Stimulated activated CD8-positive, alpha-beta memory T cell treated with anti-CD3 and anti-CD28 coated beads, Interleukin-7, amount 100 ng/mL, for 1 hour (primary cell): ENCODE measurements at places on chromosomes 5 and 9.
A peak's percentile ranks its signal among the peaks of the same experiment; 100 is the strongest.

DNA sequence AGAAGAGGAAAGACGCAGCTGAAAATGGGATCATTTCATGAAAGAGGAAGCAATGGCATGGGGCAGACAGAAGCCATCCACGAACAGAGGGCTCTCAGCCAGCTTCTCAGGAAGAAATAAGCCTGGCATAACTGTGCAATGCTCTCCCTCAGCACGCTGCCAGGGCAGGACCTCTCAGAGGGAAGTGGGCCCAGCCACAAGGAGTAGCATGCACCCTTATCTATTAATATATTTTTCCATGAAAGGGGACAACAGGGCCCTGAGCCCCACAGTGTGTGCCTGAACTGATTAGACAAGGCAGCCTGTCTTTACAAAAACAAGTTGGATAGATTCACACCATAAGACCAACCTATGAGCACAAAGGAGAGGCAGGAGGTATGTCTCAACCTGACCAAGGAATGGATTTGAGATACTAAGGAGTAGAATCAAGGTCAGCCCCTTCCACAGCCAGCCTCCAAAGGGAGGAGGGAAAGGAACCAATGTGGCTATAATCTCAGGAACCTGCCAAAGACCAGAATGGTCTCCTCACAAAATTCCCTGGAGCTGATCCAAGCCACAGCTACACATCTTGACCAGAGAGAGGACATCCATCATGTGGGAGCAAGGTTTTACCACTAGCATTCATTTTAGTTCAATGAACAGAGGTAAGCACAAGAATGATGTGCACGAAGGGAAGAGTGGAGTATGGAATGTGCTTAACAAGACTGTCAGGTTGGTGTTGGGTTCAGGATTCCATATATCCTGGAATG lies 154.8 kb downstream of the SIL1 start:
- no peak for DNase-seq

GRCh38 chr5:115602591-115603125 lies 379 bp upstream of the TICAM2 start:
- no peak for DNase-seq

GRCh38 chr9:33329117-33329563 lies 38.8 kb downstream of the NFX1 start:
- DNase-seq = no peak

GRCh38 chr5:53099546-53099945 lies 10.0 kb downstream of the MOCS2 start:
- no peak for DNase-seq

GRCh38 chr5:963673-964531 lies 44.7 kb upstream of the NKD2 start:
- no peak for DNase-seq

DNA sequence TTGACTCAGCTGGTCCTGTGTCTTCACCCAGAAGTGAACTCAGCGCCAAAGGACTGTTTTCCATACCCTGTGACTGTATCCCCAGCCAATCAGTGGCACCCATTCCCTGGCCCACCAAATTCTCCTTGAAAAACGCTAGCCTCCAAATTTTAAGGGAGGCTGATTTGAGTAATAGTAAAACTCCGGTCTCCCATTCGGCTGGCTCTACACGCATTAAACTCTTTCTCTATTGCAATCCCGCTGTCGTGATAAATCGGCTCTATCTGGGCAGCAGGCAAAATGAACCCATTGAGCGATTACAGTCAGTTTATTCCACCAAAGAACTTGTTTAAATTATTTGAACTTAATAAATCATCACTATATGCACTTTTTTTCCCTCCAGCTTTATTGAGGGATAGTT lies 55.9 kb upstream of the PPP1R26 start:
- DNase-seq = no peak

DNA sequence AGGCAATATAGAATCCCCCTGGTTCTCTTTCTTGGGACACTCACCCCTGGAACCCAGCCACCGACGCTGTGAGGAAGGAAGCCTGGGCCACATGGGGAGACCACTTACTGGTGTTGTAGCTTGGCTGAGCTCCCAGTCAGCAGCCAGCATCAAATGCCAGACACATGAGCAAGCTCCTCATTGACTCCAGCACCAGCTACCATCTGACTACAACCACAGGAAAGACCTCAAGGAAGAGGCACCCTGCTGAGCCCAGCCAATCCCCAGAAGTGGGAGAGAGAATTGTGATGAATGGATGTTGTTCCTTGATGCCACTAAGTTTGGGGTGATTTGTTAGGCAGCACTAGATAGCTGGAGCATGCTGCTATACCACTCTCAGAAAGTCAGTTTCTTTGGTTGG lies 36.0 kb downstream of the BNIP1 start:
- DNase-seq = no peak

- no peak for DNase-seq
Measured at GRCh38 chr5:153794327-153794726, 244.4 kb downstream of the FAM114A2 start.

DNA sequence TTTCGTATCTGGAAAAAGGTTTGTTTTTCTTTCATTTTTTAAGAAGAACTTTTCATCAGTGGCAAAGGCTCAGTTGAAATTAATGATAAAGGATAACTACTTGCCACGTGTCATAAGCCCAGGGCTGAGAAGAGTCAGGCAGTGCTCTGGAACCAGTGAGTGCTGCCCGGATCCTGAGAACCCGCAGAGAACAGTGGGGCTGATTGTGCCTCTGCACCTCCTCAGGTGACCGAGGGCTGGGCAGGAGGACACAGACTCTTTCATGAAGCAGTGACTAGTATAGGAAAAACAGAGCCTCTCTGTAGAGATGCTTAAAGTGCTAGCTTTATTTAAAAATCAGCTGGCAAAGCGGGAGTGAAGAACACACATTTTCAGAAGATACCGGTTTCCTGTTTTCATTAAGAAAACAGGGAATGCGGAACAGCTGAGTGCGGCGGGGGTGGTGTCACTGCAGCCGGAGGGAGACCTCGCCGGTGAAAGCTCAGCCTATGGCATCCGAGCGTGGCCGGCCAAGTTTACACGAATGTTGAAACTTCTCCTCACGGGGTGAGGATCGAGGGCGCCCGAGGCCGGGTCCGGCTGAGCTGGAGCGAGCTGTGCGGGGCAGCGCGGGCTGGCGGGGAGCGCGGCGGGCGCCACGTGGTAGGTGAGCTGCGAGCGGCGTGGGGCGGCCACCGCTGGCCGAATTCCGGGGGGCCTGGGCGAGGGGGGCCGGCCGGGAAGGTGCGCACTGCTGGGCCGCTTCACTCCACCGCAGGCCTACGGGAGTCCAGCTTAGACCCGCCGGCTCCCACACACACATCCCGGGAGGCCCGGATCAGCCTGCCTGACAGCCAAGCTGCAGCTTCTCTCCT lies 134.7 kb upstream of the DMRT1 start:
- no peak for DNase-seq

- DNase-seq = no peak
Measured at GRCh38 chr9:114521846-114522245, 16.6 kb upstream of the WHRN start.

DNA sequence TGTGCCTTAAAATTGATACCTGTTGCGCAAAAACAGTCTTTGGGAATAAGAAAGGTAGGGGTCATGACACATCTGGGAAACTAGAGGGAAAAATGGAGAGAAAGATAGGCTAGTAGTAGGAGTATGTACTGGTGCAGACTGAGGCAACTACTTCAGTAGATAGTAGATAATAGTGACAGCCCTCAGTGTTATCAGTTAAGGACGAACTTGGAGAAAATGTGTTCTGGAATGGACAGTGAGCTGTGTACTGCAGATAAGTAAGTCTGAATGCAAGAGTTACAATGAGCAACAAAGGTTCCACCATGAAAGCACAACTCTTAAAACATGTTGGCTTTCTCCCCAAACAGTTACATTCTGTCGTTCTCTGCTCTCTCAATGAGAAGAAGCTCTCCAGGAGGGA lies 6.5 kb upstream of the INSL6 start:
- DNase-seq = no peak

- DNase-seq = peak; percentile 60
Measured at GRCh38 chr5:43019614-43020398, 20.3 kb downstream of the ANXA2R start.

DNA sequence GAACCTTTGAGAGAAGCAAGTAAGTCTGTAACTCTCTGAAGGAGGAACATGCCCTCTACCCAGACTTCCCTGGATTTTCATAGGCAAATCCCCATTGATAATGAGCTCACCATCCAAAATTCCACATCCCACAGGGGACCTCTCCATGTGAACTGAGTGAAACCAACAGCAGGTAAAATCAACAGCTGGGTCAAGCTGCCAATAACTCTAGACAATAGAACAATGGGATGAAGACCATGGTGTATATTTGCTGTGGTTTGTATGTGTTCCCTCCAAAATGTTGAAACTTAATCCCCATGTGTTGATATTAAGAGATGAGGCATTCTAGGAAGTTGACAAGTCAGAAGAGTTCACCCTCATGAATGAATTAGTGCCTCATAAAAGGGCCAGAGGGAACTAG lies 110.2 kb upstream of the MYO10 start:
- DNase-seq = no peak

GRCh38 chr5:151454889-151455288 lies 7.5 kb downstream of the SLC36A1 start:
- no peak for DNase-seq

DNA sequence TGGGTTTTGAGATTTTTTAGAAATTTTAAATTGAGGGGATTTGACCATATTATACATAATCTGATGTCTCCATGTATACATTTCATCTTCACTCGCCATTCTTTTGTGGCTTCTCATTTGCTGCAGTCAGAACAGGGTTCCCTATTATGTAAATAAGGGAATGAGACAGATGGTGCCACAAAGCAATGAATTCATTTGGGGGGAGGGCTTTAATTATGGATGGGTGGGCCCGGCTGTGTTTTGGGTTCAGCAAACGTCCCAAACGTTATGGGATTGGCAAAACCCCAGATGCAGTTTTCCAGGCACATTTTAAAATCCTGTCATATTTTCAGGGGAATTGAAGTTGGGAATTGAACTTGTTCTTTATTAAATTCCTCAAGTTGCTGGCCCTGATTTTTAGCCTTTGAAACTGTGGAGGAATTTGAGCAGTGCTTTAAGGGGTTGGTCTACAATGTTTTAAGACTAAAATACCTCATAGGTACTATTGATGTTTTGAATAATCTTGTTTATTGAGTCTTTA lies 558.5 kb upstream of the ZNF462 start:
- DNase-seq = no peak
